ENCODE measurements at places on chromosomes 2 and 18. TPM values are rescaled to one million over a fixed set of nuclear protein-coding genes. Genes with fewer than 3 reads are reported as not detected.

The TFPI gene
- 21.9 TPM for total RNA-seq

- no peaks in the 10 kb centered on the region for H3K27me3 ChIP-seq
- no peaks in the 10 kb centered on the region for H3K36me3 ChIP-seq
- H3K4me1 ChIP-seq, result no peaks in the 10 kb centered on the region
- no peak overlapping the region for H3K27ac ChIP-seq
- no peak for DNase-seq
These were observed 12.2 kb upstream of the ATP6V1B1 start for GRCh38 chr2:70923378-70924015.

The DNAH6 gene
- 1.6 TPM for total RNA-seq

DNA sequence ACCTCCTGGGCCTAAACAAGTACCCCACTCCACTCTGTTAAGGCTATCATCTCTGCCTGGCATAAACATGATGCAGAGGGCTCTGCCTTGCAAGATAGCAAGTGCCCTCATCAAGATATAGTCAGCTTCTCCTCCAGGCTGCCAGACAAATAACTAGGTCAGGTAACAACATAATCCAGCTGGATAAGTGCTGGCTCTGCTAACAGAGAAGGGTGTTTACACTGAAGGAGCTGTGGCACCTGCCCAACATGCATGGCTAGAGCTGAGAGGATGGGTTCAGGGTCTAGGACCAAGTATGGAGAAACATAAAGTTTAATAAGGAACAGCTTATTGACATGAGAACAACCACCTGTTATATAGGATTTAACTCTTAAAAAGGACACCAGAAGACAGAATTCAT lies 42.8 kb downstream of the DLGAP1 start:
- no peak for DNase-seq
- no peaks in the 10 kb centered on the region for H3K4me1 ChIP-seq
- H3K27ac ChIP-seq, result no peak overlapping the region
- no peak overlapping the region for H3K4me3 ChIP-seq

DNA sequence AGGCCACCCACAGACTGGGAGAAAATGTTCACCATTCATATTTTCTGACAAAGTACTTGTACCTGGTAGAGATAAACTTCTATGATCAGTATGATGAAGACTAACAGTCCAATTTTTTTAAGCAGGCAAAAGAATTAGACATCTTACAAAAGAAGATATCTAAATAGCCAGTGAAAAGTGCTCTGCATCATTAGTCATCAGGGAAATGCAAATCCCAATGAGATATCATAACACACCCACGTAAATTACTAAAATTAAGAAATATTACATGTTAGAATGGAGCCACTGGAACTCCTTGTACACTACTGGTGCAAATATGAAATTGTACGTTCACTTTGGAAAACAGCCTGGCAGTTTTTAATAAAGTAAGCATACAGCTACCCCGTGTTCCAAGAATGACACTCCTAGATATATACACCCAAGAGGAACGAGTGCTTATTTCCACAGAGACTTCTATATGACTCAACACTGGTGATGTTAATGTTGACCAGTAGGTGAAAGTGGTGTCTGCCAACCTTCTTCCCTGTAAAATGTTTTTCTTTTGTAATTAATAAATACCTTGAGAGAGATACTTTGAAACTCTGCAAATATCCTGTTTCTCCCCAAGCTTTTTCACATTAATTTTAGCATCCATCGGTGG lies 80.3 kb downstream of the NPAS2 start:
- H3K27me3 ChIP-seq, result no peaks in the 10 kb centered on the region
- DNase-seq, result no peak
- no peak overlapping the region for H3K27ac ChIP-seq
- no peak overlapping the region for H3K4me3 ChIP-seq
- H3K4me1 ChIP-seq, result no peaks in the 10 kb centered on the region
- no peaks in the 10 kb centered on the region for H3K36me3 ChIP-seq

The SERPINB4 gene
- not detected for total RNA-seq
